ENCODE measurements at places on chromosomes 1 and 21.

- no peak for DNase-seq
Observed at GRCh38 chr1:246597340-246597739, 31.1 kb downstream of the CNST start.

GRCh38 chr1:204426035-204426436, 14.4 kb upstream of the PPP1R15B start:
- DNase-seq = no peak

DNA sequence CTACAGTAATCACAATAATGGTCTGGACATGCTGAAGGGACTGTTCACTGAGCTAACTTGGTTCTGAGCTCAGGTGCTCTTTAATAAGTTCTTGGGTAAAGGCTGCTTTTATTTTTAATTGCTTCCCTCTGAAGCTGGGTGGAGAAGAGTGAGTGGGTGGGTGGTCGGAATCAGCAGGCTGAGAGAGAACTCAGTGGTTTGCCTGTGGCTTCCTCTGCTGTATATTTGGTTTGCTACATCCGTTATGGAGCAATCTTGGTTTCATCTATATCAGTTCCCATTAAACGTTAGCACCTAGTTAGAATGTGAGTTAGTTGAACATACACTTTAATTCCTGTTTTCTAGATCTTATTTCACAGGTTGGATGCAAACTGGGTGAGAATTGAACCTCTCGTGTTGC, 23.3 kb downstream of the CNIH4 start:
- peak; percentile 16 for DNase-seq

GRCh38 chr1:7540816-7541215, 230.3 kb upstream of the VAMP3 start:
- no peak for DNase-seq

DNA sequence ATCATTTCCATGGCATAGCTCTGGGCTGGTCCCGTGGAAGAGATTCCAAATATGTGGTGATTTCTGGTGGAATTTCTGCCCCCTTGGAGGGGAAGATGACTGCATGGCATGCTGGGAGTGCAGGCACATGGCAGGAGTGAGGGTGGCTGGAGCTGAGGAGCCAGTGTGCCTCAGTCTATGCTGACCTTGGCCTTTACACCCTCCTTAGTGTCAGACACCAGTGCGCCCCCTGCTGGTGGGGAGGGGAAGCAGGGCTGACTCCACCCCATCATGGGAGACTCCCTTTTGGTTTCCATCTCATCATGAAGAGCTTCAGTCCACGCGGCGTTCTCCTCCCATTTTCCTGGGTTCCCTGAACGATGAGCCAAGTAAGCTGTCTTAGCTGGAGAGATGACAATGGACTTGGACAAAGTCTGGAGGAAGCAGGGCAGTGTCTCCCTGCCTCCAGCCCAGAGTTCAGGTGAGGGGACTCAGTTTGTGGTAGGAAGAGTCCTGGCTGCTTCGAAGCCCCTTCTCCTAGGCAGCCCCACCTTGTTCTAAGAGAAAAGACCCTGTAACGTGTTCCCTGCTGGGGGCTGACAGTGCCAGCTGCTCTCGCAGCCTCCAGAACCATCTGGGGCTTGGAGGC, 10.3 kb downstream of the ALX3 start:
- DNase-seq = peak; percentile 82

DNA sequence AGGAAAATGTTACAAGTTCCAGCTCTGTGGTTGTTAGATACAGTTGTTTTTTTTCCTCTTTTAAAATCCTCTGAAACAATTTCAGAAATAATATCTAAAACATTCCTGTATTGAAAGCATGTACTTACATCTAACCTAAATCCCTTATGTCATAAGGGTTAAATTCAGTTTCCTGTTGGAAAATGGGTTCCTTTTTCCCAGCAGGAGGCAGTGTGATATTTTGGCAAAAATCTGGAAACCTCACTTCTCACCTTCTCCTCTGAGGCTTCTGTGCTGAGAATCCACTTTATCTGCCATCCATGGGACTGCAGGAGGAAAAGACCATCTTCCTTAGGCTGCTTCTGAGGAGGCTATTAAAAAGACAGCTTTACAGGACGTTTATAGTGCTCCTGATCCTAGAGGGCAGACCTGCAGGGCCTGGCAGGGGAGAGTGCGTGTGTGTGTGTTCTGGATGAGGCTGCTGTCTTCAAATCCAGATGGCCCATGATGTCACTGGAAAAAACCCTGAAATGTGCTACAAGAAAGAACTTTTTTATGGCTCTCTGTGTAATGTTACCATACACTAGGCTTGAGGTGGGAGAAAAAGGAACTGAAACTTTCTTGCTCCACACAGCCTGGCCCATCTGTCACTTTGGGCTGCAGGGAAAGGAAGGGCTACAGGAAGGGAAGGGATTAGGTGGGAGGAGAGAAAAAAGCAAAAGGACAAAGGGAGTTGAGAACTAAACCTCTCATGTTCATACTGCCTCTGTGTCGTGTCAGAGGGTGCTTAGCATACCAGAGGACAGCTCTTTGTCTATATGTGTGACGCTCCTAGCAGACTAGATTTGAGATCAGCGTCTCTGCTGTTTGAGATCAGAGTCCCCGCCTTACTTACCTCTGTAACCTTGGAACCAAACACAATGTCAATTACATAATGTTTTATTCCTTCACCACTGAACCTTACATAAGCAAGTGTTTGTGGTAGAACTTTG, 379.2 kb upstream of the SPAG17 start:
- no peak for DNase-seq

DNA sequence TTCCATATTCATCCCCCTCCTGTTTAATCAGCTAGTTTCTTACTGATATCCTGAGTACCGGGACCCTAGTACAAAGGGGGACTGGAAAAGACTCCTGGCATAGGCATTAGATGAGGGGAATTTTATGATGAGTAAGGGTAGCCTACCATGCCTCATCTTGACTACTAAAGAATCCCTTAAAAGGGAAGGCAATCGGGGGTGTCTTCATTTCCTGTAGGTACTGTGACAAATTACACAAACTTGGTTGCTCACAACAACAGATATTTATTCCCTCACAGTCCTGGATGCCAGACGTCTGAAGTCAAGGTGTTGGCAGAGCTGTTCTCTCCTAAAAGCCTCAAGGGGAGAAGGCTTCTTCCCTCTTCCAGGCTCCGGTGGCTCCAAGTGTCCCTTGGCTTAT, 28.9 kb upstream of the RUNX1 start:
- DNase-seq = no peak

DNA sequence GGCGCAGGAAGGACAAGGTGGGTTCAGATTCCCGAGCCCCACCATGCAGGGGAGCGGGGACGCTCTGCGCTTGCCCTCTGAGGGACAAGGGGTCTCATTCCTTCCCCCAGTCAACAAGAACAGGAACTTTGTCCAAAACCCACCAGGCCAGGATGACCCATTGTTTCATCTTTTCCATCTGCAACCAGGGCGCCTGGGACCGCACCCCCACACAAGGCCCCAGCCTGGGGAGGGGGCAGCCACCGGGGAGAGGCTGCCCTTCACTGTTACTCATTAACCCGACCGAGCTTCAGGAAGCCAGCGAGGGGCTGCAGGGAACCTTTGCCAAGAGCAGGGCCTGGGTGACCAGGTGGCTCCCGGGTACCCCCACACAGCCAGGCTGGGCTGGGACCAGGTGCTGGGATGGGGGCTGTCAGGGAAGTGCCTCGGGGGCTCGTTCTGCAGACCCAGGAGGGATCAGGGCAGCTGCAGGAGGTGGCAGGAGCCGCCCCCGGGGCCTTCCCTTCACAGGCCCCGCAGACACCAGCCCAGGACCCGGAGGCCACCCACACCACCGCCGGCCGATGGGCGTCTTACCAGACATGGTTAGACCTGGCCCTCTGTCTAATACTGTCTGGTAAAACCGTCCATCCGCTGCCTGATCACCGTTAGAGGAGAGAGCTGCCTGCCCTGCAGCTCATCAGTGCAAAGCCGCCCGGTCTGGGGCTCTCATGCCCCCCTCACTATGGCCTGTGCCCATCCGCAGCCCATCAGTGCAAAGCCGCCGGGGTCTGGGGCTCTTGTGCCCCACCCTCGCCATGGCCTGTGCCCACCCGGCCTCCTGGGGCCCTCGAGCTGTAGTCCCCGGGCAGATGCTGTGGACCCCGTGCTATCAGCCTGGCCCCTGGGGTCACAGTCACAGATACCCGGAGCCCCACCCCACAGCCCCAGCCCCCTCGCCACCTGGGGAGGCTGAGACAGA, 4.9 kb upstream of the TTLL10 start:
- no peak for DNase-seq

DNA sequence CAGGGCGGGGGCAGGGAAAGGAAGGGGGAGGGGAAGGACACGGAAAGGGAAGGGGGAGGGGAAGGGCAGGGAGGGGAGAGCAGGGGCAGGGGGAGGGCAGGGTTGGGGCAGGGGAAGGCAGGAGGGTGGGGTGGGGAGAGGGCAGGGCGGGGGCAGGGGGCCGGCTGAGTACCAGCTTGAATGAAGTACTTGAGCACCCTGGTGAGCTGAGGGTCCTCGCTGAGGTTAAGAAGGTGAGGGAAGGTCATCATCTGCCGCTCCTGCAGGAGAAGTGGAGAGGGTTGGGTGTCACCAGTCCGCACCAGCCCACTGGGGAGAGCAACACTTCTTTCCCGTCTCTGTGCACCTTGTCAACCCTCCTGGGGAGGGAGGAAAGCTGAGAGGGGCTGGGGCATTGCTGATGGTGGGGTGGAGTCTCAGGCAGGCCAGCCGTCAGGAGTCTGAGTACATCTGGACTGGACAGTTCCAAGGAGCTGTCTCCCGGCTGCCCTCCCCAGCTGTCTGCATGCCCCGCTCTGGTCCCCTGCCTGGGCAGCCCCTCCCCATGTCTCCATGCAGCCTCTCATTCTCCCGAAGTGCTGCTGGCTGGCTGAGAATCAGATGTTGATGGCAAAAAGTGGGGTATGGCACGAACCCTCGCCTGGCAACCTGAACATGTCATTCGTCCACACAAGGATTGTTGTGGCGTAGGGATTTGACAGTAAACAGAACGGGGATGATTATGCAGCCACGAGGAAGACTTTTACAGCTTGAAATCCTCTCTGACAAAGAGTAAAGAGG, 70.0 kb downstream of the SCCPDH start:
- no peak for DNase-seq

GRCh38 chr1:190679454-190679853, 201.8 kb upstream of the BRINP3 start:
- no peak for DNase-seq

DNA sequence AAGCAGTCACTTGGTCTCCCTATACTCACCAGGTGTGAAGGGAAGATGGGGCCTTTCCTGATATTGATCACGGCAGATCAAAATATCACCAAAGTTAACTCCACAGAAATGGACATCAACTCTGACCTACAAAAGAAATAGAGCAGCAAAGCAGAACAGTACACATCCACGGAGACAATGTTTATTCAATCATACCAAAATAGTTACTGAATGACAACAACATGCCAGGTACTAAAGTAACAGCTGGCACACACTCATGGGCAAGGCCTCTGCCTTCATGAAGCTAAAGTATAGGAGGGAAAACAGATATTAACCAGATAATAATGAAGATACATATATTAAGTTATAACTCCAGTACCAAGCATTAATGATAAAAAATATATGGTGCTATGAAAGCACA, 59.2 kb upstream of the RASAL2 start:
- DNase-seq = no peak

- no peak for DNase-seq
Observed at GRCh38 chr21:44399151-44399954, 45.9 kb downstream of the TRPM2 start.

DNA sequence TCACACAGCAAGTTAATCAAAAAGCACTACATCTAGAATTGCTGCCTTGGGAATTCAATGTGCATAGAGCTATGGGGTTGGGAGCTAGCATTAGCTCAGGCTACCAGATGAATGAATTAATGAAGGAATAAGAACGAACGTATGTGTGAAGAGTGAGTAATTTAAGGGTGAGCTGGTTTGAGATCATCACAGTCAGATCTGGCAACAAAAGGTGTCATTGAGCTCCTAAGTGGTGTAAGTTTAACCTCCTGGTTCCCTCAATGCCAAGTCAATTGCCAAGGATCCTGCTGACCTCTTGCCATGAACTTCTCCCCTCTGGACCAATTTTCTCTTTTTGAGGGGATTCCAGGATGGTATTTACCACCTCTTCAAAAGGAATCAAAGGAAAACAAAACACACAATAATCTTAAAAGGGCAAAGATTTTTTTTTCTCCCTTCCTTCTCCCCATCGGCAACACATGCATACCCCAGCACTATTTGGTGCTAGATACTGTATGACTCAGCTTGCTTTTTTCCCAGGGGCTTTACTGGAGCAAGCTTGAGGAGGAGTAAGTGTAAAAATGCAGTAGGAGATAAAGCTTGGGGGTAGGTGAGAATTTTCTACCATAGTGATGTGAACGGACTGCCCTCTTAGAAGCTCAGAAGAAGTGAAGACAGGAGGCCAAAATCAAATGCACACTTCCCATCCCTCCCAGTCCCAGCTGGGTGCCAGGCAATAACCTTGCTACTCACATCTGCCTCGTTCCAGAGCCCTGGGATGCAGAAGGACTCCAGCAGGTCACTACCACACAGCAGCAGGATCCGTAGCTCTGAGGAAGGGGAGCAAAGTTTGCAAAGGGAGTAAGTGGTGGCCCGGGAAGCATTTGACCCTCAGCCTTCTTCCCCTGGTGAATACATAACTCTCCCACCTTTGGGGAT, 92.0 kb downstream of the LAMC2 start:
- no peak for DNase-seq

DNA sequence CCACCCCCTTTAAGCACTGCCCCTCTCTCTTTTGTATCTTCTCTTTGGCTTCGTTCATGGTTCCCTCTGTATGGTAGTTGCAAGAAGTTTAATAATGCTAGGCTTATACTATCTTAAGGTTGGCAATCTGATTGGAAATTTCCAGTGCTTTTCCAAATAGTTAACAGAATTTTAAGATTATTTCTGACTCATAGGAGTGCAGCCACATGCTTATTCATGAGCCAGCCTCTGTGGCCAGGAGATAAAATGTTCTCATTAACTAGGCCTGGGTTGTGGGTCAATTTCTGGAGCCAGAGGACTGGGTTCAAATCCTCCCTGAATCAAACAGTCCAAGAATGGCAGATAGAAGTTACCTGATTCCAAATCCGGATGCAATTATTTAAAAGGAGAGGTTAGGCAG, 103.1 kb downstream of the ATP6V1G3 start:
- DNase-seq = no peak

DNA sequence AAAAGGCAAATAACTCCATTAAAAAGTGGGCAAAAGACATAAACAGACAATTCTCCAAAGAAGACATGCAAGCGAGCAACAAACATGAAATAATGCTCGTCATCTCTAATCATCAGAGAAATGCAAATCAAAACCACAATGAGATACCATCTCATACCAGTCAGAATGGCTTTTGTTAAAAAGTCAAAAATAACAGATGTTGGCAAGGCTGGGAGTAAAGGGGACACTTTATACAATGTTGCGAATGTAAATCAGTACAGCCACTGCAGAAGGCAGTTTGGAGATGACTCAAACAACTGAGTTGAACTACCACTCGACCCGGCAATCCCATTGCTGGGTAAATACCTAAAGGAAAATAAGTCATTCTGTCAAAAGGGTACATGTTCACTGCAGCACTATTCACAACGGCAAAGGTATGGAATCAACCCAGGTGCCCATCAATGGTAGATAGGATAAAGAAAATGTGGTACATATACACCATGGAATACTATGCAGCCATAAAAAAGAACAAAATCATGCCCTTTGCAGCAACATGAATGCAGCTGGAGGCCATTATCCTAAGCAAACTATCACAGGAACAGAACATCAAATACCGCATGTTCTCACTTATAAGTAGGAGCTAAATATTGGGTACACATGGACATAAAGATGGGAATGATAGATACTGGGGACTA, 25.9 kb downstream of the TSPAN2 start:
- peak; percentile 38 for DNase-seq

- DNase-seq = no peak
Observed at GRCh38 chr1:112697781-112698201, 9.1 kb downstream of the RHOC start.
